ENCODE measurements at places on chromosomes 5 and 9. TPM values are rescaled to one million over a fixed set of nuclear protein-coding genes. Genes with fewer than 3 reads are reported as not detected.

DNA sequence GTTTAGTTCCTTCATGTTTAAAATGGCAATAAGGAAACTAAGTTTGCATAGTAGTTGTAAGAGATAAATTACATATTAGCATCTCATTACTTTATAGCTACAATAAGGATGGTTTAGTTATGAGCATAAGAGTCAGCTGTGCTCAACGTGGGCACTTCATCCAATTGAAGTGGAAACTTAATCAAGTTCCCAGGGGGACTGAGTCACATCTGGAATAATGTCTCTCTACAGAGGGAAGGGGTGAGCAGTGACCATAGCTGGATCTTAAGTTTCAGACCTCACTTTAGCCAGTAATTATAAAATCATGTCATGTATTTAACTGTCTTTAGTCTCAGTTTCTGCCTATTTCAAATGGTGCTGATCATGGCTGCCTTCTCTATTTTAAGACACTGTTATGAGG, 36.8 kb upstream of the FAM240B start:
- DNase-seq = no peak

- DNase-seq = no peak
Measured at GRCh38 chr9:85897848-85898247, 43.1 kb upstream of the NAA35 start.

DNA sequence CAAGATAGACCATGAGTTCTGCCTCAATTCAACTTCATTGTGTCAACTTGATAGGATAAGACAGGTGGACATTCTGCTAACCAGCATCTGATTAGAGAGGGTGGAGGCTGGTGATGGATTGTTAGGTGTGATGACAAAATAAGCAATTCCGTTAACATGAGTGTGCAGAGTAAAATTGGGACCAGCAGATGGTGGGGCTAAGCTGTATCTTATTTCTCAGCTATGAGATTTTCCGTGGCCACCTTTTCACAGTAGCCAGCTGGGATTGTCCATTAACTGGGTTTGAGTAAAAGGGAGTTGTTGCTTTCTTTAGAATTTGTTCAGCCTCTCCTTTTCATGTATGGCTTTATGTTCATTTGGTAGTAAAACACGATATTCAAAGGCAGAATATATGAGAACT, 28.8 kb upstream of the TAL2 start:
- DNase-seq = no peak

DNA sequence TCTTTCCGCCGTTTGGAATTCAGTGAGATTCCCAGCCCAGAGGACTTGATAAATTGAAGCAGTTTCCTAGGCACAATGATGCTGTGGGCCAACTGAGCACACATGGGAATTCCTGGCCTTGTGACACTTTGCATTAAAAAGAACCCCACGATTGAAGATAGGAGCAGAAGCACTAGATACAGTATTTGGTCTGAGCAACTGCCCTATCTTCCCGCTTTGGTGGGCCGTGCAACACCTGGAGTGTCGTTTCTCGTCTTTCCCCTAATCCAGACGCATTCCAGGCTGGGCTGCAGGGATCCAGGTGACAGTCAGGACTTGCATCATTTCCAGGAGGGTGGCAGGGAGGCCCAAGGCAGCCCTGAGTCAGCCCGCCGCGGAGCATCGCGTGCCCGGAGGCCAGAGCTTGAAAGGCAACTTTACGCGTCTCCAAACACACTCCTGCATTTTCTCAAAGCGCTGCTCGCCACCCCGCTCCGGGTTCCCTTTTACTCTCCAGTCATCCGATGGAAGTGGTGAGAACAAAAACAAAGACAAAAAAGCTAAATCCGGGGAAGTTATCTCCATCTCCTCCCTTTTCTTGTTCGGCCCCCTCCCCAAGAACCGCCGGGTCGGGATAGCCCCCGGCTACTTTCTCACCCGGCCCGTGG, 753 bp upstream of the STC2 start:
- no peak for DNase-seq

DNA sequence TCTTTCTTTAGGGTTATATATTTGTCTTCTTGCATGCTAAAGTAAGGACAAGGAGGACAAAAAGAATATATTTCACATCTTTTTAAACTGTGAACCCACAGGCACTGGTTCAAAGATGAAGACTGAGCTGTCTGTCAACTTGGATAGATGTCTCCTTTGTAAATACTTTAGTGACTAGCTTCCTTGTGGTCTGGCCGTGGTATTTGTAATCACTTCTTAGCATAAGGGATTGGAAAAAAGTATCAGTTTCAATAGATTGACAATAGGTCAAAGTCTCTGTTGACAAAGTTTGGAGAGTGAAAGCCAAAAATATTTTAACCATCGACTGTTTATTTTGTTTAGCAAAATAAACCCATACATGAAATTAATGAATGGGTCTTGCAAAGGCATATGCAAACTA, 91.4 kb downstream of the TMEM167A start:
- DNase-seq = no peak

The RAB14 gene
- 51.1 TPM for total RNA-seq

The ARSI gene
- total RNA-seq = 0.93 TPM

DNA sequence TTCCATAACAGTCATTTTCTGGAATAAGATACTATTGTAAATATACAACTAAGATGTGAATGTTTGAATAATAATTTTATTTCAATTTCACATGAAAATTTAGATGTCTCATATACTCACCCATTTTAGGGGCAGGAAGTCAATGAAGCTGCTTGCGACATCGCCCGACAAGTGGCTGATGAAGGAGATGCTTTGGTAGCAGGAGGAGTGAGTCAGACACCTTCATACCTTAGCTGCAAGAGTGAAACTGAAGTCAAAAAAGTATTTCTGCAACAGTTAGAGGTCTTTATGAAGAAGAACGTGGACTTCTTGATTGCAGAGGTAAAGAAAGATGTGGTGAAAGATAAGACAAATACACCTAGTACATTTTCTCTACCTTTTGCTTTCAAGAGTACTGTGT, 8.6 kb downstream of the BHMT start:
- no peak for DNase-seq

DNA sequence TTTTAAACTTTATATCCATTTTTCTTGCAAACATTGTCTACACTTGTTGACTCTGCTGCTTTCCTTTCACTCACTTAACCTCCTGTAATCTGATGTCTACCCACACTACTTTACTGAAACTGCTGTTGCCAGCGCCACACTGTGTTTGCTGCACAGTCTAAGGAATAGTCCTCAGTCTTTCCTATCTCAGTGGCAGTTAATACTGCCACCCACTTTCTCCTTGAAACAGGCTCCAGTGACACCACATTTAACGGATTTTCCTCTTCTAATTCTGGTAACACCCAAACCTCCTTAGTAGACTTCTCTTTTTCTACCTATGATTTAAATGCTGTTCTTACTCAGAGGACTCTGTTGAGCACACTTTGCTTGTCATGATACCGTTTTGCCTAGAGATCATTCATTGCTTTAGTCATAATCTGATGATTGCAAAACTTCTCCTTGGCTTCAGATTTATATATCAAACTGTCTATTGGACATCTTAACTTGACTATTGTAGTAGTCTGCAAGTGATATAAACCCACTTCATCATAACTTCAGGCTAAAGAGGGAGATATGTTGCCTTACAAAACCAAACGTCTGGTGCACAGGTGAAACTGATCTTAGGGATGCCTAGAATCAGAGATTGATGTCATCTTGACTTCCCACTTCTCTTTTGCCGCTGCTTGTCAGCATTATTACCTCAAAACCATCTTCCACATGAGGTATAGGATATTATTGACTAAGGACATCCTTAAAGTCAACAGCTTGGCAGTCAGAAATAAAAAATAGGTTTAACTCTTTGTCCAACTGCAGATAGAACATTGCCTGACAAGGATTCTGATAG, 94.1 kb downstream of the CDC42SE2 start:
- DNase-seq = no peak

The SLC34A3 gene
- total RNA-seq = 0.25 TPM

- no peak for DNase-seq
Measured at GRCh38 chr9:121053544-121053943, 3.5 kb upstream of the C5 start.

The IL4 gene
- total RNA-seq = not detected

The WNT8A gene
- total RNA-seq = 1.3 TPM

- DNase-seq = no peak
Measured at GRCh38 chr5:142197098-142197497, 88.5 kb downstream of the NDFIP1 start.

GRCh38 chr5:776862-777711, 7.4 kb downstream of the ZDHHC11B start:
- DNase-seq = peak; percentile 80

GRCh38 chr5:62790348-62790747, 211.7 kb downstream of the LRRC70 start:
- DNase-seq = no peak

DNA sequence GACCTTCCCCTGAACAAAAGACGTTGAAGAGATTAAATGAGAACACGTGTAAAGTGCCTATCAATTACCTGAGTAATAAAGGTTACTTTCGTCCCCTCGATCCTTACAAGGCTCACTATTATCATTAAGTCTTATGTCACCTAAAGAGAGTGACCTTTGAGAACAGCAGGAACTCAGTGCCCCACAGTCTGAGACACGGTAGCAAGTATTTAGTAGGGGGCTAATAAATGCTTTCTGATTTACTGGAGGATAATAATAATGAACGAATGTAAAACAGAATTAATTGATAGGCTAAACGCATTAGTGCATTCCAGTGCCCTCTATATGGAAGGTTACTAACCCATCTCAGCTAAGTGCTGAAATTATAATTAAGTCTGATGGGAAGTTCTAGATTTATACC, 199.9 kb downstream of the FBXL17 start:
- DNase-seq = no peak

The PCDHA4 gene
- 4.5 TPM for total RNA-seq

- DNase-seq = no peak
Measured at GRCh38 chr5:159310511-159310910, 19.8 kb downstream of the IL12B start.

- DNase-seq = no peak
Measured at GRCh38 chr9:113538131-113538530, 74.6 kb downstream of the RGS3 start.

The TPPP gene
- total RNA-seq = 5.7 TPM

GRCh38 chr5:135332519-135333150, 66.4 kb downstream of the MACROH2A1 start:
- no peak for DNase-seq

GRCh38 chr5:175656966-175657365, 905 bp upstream of the HRH2 start:
- no peak for DNase-seq

GRCh38 chr9:130263601-130264413, 1.8 kb upstream of the HMCN2 start:
- no peak for DNase-seq

The AJM1 gene
- 24.6 TPM for total RNA-seq

The GABRA1 gene
- not detected for total RNA-seq

GRCh38 chr5:154758493-154758892, 3.3 kb downstream of the LARP1 start:
- DNase-seq = no peak

DNA sequence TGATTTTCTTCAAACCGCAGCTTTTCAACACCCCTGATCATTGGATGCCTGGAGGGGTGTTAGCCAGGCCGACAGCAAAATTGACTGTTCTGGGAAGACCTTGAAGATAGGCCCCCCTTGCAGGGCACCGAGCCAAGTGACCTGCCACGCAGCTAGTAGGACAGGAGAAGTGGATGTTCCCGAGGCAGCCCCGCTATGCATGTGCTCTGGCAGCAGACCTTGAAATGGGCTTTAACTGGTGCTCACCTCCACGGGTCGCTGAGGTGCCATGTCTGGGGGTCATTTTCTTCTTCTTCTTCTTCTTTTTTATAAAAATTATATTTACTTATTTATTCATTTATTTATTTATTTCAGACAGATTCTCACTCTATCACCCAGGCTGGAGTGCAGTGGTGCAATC, 12.6 kb downstream of the FGF18 start:
- DNase-seq = no peak

DNA sequence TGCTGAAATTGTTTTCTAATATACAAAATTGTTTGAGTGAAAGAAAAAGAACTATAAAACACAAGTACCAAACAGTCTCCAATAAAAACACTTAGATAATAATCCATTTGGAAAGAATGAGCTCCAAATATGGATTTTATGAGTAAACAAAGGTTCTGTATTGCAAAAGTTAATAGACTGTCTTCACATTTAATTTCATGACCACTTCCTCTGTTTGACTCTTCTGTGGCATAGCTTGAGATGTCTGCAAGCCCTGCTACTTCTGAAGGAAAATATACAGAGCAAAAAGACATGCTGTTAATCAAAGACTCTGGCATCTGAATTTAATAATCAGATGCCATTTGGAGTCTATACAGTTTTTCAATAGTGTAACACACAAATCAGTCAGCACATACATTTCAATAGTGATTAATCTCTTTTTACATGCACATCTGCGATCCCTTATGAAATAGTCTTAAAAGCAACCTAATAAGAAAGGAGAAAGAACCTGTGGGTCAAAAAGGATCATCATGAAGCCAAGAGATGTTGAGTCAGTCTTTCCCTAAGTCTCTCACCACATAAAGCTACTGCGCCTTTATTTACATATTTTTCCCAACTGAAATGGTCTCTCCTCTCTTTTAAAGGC, 165.4 kb upstream of the LHFPL2 start:
- no peak for DNase-seq

DNA sequence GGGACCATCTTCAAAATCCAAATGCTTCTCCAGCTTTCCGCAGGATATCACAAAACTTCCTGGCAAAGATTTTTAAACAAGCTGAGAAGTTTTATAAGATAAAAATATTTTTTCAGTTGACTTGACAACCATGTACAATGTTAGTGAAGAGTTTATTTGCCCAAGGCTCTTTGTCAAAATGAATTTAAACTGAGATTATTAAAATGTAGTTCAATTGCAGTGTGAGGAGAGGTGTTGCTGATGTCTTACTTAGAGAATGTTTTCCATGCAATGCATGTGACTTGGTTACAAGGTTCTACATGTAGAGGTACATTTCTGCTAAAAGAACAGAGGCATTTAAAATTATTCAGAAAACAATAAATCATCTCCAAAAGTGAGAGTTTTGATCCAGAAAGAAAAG, 131.4 kb upstream of the MINAR2 start:
- no peak for DNase-seq

DNA sequence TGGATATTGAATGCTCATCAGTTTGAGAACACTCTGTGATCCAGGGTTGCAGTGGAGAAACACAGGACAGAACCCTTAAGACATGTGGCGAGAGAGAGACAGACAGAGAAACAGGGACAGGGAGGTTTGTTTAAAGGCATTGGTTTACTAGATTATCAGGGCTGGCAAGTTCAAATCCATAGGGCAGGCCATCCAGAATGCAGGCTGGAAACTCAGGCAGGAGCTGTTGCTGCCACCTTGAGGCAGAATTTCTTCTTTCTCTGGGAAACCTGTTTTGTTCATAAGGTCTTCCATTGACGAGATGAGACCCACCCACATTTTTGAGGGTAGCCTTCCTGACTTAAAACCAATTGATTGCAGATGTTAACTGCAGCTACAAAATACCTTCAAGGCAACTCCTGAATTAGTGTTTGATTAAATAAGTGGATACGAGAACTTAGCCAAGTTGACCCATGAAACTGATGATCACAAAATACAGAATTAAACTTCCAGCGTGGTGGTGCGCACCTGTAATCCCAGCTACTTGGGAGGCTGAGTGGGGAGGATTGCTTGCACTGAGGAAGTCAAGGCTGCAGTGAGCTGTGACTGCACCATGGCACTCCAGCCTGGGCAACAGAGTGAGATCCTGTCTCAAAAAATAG, 55.9 kb downstream of the NSUN2 start:
- peak; percentile 64 for DNase-seq

GRCh38 chr9:130680836-130681768, 12.5 kb upstream of the EXOSC2 start:
- DNase-seq = peak; percentile 76

- DNase-seq = no peak
Measured at GRCh38 chr5:158626718-158627117, 473.0 kb downstream of the EBF1 start.
